Glutamatergic neuron (in vitro differentiated cells): ENCODE measurements at places on chromosomes 13 and 19.
A peak's percentile ranks its signal among the peaks of the same experiment; 100 is the strongest.

DNA sequence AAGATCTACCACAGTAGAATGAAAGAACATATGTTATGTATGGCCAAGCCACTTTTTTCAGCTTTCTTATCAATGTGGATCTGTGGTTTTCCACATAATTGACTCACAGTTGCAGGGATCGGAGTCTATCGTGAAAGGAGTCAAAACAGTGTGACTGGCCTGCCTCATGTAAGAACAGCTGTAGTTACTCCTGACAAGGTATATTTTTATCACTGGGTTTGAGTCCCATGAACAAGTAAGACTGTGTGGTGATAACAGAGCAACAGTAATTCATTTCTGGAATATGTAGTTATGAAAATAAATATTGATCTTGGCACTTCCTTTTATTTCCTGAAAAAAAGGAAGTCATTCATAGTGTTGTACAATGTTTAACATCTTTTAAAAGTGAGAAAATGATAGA lies 416.6 kb downstream of the KLF12 start:
- no peak for DNase-seq

DNA sequence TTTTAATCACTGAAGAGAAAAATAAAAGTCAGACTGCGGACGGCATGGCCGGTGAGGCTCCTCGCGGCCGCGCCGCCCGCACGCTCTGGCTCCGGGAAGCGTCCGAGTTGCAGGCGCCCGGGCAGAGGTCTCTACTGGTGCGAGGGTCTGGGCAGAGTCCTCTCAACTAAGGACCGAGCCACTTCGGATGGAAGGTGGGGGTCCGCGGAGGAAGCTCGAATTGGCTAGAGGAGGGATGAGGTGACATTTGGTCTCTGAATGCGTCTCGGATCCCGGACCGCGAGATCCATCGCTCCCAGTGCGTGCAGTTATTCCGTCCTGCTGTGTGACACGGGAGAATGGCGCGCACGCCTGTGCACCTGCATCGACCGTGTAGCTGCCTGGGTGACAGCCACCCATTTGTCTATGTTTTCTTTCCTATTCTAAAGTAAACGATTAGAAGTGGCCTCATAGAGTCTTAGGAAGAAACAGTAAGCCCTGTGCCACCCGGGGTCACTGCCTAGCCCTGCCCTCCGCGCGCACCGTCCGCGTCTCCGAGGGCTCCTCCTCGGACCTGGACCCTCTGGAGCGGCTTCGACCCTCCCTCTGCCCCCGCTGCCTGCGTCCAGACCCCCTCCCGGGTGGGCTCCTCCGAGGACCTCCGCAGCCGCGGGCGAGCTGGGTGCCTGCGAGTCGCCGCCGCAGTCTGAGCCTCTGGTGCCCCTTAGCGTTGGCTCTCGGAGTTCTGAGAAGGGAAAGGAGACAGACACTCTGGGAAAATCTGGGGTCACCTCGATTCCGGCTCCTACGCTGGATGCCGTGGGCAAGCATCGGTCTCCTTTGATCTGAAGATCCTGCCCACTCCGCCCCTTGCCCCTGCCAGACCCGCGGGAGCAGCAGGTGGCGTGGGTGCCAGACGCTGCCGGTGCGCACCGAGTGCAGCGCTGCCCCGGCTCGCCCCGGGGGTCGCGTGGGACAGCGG lies 347.4 kb downstream of the LIG4 start:
- DNase-seq: peak; percentile 86

- DNase-seq: no peak
These were observed 304 bp downstream of the TSPAN16 start for GRCh38 chr19:11296264-11296663.

GRCh38 chr19:29695765-29696564 lies 19.1 kb downstream of the C19orf12 start:
- DNase-seq: no peak

- peak; percentile 63 for DNase-seq
These were observed 6.8 kb upstream of the DGKH start for GRCh38 chr13:42041684-42042035.

DNA sequence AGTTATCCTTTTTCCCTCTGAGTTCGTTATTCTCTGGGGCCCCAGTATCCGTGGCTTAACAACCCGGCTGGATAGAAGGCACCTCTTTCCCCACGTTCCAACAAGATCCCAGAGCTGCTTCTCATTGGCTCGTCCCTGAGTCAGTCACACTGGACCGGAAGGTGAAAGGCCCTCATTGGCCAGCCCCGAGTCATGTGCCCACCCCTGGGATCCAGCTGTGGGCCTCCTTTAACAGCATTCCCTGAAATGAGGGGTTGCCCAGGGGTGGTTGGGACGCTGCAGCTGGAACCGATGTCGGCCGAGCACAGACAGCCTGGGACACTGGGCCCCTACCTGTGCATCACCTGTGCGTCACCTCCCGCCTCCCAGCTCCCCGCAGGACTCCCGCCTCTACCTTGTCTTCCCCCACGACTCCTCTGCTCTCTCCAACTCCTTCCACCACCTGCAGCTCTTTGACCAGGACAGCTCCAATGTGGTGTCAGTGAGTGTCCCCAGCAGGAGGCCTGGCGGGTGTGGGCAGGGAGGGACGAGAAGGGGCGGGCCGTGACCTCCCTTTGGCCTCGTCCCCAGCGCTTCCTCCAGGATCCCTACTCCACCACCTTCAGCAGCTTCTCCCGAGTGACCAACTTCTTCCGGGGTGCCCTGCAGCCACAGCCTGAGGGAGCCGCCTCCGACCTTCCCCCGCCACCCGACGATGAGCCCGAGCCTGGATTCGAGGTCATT lies 4.3 kb downstream of the TBC1D17 start:
- peak; percentile 29 for DNase-seq

GRCh38 chr13:29081036-29081435 lies 260.9 kb downstream of the MTUS2 start:
- no peak for DNase-seq

DNA sequence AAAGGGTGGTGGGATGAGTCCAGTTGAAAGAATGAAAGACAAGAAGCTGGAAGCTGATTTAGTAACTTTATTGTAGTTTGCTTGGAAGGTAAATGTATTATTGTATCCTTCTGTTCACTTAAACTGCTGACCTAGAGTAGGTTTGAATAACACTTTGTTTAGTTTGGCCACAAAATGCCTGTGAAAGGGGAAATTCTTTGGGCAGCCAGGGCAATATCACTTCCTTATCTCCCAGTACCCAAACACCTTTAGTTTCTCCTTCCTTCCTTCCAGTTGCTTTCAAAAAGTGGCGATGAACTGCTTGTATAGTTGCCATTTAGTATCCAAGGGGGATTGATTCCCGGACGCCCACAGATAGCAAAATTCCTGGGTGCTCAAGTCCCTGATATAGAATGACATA lies 120.1 kb downstream of the PAN3 start:
- DNase-seq: no peak

- no peak for DNase-seq
These were observed 5.1 kb downstream of the ATG4D start for GRCh38 chr19:10548746-10549276.

DNA sequence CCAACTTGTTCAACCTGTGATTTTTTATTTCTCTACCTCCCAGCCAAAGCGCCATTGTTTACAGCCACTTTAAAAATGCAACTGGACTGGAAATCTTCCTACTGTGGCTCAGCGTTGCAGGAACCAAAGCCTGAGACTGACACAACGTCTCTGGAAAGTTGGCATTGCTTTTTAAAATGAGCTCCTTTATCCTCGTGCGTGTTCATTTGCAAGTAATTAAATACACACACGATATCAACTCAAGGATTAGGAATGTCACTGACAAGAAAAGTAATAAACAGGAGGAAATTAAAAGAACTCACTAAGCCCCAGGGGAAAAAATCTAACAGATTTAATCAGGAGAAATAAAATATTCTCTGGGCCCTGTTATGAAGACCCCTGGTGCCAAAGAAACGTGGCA lies 184.6 kb upstream of the IRS2 start:
- DNase-seq: no peak

- no peak for DNase-seq
These were observed 76.7 kb downstream of the MBNL2 start for GRCh38 chr13:97298816-97299215.

GRCh38 chr13:95123726-95124125 lies 177.5 kb downstream of the ABCC4 start:
- no peak for DNase-seq

- DNase-seq: no peak
These were observed 19.8 kb downstream of the SERP2 start for GRCh38 chr13:44393391-44393790.

GRCh38 chr13:73335210-73335609 lies 276.4 kb downstream of the KLF5 start:
- no peak for DNase-seq

DNA sequence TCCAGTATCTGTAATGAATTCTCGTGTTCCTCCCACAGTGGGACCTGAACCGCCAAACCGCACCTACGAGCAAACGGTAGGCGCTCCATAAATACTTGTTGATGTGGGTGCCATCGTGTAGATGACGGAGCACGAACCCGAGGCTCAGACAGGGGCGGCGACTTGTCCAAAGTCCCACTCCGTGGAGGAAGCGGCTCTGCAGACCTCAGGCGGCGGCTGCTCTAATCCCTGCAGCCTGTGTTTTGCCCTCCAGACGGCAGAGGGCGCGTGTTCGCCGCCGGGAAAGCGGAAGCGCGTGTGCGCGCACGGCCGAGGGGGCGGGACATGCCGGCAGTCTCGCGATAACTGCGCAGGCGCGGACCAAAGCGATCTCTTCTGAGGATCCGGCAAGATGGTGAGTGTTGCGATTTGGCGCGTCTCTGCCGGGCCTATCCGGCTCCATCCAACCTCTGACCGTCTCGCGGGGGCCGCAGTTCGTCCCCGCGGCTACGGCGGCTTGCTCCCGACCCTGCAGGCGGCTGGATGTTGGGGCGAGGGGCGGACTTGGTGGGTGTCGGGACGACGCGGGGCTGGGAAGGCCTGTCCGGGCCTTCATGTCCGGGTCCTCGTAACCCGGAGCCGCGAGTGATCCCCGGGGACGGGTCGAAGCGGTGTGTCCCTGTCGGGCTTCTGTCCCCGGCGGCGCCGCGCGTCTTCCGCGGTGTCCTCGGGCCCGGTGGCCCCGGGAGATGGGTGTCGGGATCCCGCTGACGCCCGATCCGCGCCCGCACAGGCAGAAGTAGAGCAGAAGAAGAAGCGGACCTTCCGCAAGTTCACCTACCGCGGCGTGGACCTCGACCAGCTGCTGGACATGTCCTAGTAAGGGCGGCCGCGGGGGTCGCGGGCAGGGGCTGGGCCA lies at the start of gene RPS15:
Gene RPS15, plus strand, starts transcription at position 362 of the 898 bp plus-strand sequence. Its CDS starts 30 bp downstream, at position 392.
- peak; percentile 97 for DNase-seq

GRCh38 chr13:25980255-25980654 lies 71.6 kb downstream of the SHISA2 start:
- DNase-seq: no peak

GRCh38 chr13:72983085-72983768 lies 75.6 kb upstream of the KLF5 start:
- no peak for DNase-seq

GRCh38 chr19:41334793-41335192 lies 18.9 kb downstream of the TGFB1 start:
- no peak for DNase-seq

GRCh38 chr13:33318037-33318436 lies 32.5 kb upstream of the STARD13 start:
- DNase-seq: no peak

- no peak for DNase-seq
These were observed 238.5 kb upstream of the STARD13 start for GRCh38 chr13:33524086-33524485.

- DNase-seq: no peak
These were observed 123.9 kb downstream of the SLC7A1 start for GRCh38 chr13:29471551-29471950.

DNA sequence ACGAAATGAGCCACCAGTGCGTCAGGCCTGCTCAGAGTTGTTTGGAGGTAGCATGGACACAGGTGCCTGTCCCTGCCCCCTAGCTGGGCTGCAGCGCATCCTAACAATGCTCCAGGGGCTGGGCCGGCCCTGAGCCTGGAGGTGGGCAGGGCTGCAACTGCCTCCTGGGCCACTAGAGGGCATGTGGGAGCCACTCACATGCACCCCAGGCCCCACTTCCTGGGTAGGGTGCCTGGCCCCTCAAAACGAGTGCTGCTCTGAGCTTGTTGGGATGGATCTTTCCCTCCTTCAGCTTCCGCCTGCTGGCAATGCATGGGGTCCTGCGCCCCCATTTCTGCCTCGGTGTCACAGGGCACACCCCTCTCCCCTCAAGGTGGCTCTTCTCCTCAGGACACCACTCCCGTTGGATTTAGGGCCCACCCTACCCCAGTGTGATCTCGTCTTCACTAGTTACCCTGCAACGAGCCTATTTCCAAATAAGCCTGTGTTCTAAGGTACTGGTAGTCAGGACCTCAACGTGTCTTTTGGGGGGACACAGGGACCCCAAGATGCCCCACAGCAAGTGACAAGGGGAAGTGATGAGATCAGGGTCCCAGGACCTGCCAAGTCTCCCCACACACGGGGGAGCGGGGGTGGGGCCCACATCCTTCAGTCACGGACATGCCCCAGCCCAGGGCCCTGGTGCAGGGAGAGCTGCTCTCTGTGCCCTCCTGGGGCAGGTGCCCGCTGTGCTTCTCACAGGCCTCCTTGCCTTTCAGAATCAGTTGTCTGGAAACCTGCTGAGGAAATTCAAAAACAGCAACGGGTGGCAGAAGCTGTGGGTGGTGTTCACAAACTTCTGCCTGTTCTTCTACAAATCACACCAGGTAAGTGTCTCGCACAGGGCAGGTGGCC lies 131.3 kb downstream of the STK24 start:
- DNase-seq: peak; percentile 86

GRCh38 chr19:45090606-45091005 lies 2.4 kb upstream of the PPP1R37 start:
- no peak for DNase-seq

GRCh38 chr13:48625413-48626076 lies 28.2 kb upstream of the CYSLTR2 start:
- no peak for DNase-seq

DNA sequence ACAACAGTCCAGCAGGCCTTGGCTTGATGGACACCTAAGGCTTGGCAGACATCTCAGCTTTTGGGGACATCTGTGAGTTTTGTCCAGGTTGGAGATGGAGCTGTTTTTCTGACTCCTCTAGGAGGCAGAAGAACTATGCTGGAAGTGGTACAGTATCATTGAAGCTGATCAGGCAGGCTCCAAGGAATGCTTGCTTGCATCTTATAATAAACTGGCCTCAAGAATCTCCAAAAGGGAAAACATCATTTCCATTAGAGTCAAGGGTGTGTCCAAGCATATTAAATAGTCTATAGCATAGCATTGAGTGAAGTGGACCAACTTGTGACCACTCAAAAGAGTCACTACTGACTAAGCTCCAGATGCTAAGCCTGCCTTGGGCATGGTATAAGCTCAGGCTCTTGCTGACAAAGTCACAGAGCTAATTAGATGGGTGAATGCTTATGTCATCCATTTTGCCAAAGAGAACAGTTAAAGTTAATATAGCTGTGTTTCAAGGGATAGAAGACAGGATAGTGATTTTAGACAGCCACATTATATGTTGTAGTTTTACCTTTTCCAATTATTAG lies 216.0 kb downstream of the DNAJC15 start:
- no peak for DNase-seq

DNA sequence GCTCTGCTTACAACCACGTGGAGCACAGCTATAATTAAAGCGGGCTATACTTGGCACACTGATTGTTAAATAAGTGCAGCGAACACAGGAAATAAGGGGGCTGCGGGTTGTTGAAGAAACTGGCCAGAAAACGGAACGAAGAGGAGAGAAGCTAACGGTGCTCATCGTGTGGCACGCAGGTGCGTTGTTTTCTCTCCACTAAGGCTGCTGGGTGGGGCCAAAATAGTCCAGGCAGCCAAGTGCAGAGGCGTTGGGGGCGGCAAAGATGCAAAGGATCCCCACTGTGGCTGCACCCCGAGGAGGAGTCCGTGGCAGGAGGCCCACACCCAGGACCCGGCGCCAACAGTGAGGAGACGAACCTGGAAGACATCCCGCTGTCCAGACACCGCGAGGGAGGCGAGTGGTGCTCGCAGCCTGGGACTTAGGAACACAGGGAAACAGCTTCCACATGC lies 8.1 kb upstream of the ARL11 start:
- no peak for DNase-seq

GRCh38 chr13:109152941-109153340 lies 523.5 kb downstream of the MYO16 start:
- DNase-seq: no peak
